ENCODE measurements at places on chromosomes 3 and 15.
A peak's percentile ranks its signal among the peaks of the same experiment; 100 is the strongest.

- DNase-seq, result no peak
These were observed 21.8 kb downstream of the MYH15 start for GRCh38 chr3:108488631-108489030.

- DNase-seq, result no peak
These were observed 62.7 kb downstream of the RHCG start for GRCh38 chr15:89433686-89434085.

GRCh38 chr3:148026009-148026588 lies 616.9 kb downstream of the ZIC1 start:
- DNase-seq, result no peak

DNA sequence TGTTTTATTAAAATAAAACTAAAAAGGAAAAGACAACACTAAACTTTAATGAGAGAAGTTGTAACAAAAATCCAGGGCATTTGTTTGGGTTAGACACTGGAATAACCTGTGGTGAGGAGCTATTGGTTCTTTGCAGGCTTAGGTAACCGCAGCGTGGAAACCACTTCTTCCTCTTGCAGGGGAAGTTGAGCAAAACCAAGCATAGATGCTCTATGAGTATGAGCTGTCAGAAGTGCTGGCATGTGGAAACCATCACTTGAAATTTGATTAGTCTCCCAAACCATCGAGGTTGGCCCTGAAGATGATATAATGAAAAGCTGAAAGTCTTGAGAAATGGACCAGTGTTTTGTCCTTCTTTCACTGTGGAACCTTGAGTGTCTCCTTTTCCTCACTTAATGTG lies 127.1 kb upstream of the RBMS3 start:
- peak; percentile 5 for DNase-seq

GRCh38 chr3:159875116-159875515 lies 113.5 kb upstream of the IL12A start:
- DNase-seq, result no peak

- DNase-seq, result no peak
These were observed 134.1 kb downstream of the RPLP1 start for GRCh38 chr15:69586721-69587120.

GRCh38 chr15:42046597-42046996 lies 25.8 kb upstream of the PLA2G4E start:
- DNase-seq, result no peak

GRCh38 chr15:42621996-42622925 lies 46.9 kb downstream of the STARD9 start:
- DNase-seq, result no peak

- no peak for DNase-seq
These were observed 574.0 kb downstream of the NAALADL2 start for GRCh38 chr3:175433026-175433674.

DNA sequence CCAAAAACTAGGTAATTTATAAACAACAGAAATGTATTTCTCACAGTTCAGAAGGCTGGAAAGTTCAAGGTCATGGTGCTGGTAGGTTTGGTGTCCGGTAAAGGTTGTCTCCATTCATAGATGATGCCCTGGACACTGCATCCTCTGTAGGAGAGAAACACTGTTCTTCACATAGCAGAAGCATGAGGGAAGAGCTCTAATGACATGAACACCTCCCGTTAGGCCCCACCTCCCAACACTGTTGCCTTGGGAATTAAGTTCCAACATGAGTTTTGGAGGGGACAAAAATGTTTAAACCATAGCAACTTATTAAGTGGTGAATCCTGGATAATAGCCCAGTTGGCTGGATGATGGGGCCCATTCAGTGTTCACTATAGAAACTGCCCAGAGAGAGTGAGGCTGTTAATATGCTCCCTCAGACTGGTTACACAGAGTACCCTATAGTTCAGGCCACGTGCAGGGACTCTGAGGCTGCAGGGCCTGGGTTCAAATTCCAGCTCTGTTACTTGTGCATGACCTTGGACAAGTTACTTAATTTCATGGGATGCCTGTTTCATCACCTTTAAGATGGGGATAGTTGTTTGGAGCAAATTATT lies 37.0 kb downstream of the CCNL1 start:
- DNase-seq, result no peak

- no peak for DNase-seq
These were observed 1194.6 kb downstream of the ZPLD1 start for GRCh38 chr3:103629391-103629790.

- DNase-seq, result no peak
These were observed 264.3 kb upstream of the LRTM1 start for GRCh38 chr3:55191911-55192775.

GRCh38 chr15:26007151-26007550 lies 144.0 kb upstream of the ATP10A start:
- no peak for DNase-seq

DNA sequence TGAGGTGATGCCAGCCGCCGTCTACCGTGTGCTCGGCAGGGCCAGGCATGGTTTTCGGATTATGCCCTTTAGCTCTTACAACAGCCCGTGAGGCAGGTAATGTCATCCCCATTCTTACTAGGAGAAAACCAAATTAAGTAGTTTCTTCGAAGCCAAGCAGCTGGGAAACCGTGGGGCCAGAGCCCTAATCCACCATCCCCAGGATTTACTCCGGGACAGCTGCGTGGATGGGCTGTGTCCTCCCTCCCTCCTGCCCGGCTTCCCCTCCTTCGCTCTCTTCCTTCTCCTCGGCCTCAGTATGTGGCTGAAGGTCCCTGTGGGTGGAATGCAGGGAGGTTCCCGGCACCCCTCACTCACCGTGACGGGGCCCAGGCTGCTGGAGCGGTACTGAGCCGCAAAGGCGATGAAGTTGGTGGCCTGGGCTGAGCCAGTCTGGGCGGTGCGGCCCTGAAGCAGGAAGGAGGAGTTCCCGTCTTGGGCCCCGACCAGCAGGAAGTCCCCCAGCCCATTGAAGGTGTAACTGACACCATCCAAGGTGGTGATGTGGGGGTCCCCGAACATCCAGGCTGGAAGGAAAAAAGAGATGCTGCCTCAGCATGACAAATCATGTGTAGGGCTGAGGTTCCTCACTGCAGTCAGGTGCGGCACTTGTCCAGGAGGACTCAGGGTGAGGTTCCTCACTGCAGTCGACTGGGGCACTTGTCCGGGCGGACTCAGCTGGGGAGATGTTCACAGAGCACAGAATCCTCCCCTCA lies 42.5 kb downstream of the MUC20 start:
- no peak for DNase-seq

GRCh38 chr3:44277925-44278324 lies 36.2 kb downstream of the TOPAZ1 start:
- DNase-seq, result no peak

GRCh38 chr3:61913701-61914100 lies 352.3 kb downstream of the PTPRG start:
- DNase-seq, result no peak

GRCh38 chr3:39414421-39414907 lies 7.9 kb downstream of the RPSA start:
- DNase-seq, result no peak

DNA sequence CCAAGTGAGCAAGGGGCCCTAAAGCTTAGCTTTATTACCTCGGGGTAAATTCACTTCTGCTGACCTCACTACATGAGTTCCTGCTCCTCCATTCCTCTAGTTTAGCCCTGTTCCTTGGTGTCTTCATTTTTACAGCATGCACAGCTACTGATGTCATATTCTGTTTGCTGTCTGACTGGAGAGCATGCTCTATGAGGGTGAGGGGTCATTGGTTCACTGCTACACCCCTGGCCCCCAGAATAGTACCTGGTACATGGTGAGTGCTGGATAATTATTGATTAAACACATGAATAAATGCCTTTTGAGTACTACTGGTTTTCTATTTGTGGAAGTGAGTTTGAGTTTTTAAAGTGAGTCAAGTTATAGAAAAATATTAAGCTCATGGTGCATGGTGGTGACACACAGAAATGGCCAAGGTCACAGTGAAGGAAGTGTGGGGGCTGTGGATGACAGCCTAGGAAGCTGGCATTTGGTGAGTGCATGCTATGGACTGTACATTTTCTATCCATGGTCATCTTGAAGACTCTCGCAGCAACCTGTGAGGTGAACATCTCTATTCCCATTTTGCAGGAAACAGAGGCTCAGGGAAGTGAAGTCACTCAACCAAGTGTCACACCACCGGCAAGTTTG lies 34.0 kb downstream of the RPLP1 start:
- DNase-seq, result no peak

- DNase-seq, result peak; percentile 36
These were observed 72.7 kb downstream of the IL1RAP start for GRCh38 chr3:190586631-190587011.

GRCh38 chr3:192336286-192336685 lies 391.1 kb downstream of the FGF12 start:
- DNase-seq, result no peak

DNA sequence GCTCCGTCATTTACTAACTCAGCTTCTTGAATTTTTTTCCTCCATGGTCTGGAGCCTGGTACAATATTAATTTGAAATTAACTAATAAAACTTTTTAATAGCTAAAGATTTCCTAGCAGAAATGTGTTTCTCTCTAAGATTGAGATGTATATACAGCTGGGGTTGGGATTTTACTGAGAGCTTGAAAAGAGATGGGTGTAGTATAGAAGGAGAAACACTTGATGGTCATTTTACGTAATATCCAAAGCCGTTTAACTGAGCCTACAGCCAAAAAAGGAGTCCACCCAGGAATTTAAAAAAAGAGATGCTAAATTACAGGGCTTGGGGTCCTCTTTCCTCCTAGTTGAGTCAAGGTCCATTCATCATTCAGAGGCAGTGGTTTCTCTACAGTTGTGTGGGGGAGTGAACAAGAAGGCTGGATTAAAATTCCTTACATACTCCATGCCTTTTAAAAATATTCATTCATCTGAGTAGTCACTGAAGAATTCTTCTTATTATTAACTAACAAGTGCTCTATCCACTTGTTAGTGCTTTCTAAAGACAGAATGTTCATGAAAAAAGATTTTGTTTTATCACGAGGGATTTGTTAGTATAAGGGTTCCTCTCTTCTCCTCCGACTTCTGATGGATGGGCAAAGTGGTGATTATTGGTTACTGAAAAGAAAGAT lies 255.3 kb upstream of the IL12A start:
- no peak for DNase-seq

DNA sequence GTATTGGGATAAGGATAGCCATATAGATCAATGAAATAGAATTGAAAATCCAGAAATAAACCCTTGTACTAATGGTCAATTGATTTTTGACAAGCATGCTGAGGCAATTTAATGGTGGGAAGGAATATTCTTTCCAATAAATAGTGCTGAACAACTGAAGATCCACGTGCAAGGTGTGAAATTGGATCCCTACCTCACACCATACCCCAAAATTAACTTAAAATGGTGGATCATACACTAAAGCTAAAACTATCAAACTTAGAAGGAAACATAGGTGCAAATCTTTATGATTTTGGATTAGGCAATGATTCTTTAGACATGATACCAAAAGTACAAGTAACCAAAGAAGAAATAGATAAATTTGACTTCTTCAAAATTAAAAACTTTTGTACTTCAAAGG lies 22.1 kb upstream of the SYNM start:
- DNase-seq, result no peak

DNA sequence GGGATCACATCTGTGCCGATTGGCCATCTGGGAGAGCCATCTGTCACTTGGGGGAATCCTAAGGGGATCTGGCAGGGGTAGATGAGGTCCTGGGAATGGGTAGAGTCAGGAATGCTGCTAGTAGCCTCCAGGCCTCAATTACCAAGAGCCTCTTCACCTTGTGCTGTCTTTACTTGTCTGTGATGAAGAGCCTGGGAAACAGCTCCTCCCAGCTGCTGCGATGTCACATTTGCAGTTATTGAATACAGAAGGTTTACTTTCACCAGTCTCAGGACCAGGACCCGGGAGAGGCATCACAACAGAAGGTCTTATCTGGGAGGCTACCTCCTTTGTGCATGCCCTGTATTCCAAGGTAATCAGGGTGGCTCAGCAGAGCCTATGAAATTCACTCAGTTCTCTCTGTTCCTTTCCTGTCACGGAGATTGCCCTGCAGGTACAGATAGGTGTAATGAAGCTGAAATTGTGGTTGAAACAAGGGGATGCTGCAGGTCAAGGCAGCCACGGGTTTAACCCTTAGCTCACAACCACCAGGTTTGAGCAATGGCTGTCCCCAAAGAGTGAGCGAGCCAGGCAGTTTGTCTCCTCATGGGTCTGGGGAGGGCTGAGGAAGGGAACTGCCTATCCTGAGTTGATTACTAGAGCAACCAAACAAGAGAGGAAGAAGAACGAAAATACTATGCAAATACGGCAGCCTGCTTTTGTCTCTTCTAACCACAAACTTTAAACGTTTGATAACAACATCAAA lies 298.9 kb upstream of the RORA start:
- DNase-seq, result no peak

Measured in stimulated activated CD4-positive, alpha-beta T cell treated with anti-CD3 and anti-CD28 coated beads, Interleukin-15, amount 100 ng/mL, for 48 hours (primary cell).